ENCODE measurements at places on chromosomes 11 and 22. TPM values are rescaled to one million over a fixed set of nuclear protein-coding genes. Genes with fewer than 3 reads are reported as not detected.

GRK3 gene
- 1.2 TPM for total RNA-seq

MB gene
- total RNA-seq: not detected

PRRG4 gene
- not detected for total RNA-seq

TREH gene
- total RNA-seq: not detected

KDM4E gene
- not detected for total RNA-seq

BMAL1 gene
- total RNA-seq: 15.9 TPM

MPST gene
- total RNA-seq: 155 TPM

AGBL2 gene
- total RNA-seq: 0.78 TPM

IL17REL gene
- total RNA-seq: not detected

SULT4A1 gene
- not detected for total RNA-seq

C1QTNF4 gene
- 6.3 TPM for total RNA-seq

SNX19 gene
- 64.0 TPM for total RNA-seq

BTBD18 gene
- not detected for total RNA-seq

ZNF215 gene
- 0.80 TPM for total RNA-seq

PDE3B gene
- 15.0 TPM for total RNA-seq

FAT3 gene
- 0.40 TPM for total RNA-seq

IL18 gene
- total RNA-seq: 4.1 TPM

MRPL16 gene
- total RNA-seq: 71.9 TPM

P4HA3 gene
- 95.3 TPM for total RNA-seq

SLC7A4 gene
- 0.13 TPM for total RNA-seq

CHRM1 gene
- total RNA-seq: not detected

LRRC56 gene
- total RNA-seq: 2.6 TPM

BARX2 gene
- not detected for total RNA-seq
